ENCODE measurements at places on chromosomes 2 and 18.

DNA sequence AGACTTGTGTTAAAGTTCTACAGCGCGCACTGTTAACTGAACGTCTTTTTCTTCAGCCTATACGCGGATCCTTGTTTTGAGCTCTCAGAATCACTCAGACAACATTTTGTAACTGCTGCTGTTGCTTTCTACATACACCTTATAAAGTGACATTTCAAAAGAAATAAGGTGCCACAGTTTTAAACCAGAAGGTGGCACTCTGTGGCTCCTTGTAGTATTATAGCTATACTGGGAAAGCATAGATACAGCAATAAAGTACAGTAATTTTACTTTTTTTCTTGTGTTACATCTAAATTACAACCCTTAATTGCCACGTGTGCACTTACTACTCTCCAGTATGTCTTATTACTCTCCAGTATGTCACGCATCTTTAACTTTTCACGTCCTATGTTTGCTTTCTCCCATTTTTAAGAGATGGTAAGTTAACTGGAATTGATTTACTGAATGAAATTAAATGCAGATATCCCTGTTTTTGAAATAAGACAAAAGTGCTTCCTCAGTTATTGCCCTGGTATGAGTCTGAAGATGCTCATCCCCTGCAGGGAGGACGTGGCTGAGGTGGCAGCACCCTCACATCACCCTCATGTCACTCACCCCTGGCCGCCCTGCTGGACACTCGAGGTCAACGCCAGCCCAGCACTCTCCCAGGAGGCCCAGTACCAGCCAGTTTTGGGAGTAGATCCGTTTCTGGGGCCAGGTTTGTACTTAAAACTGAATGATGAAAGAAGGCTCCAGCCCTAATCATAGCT lies 37.8 kb downstream of the GORASP2 start:
- no peaks in the 10 kb centered on the region for H3K27me3 ChIP-seq
- H3K27ac ChIP-seq: peak overlapping the region; percentile 70
- H3K36me3 ChIP-seq: peaks cover 3% of the 10 kb centered on the region
- H3K4me3 ChIP-seq: no peak overlapping the region
- peaks cover 2% of the 10 kb centered on the region for H3K4me1 ChIP-seq

- no peak overlapping the region for H3K4me3 ChIP-seq
- H3K27me3 ChIP-seq: peaks cover 33% of the 10 kb centered on the region
- no peak for DNase-seq
- no peaks in the 10 kb centered on the region for H3K36me3 ChIP-seq
- no peak overlapping the region for H3K27ac ChIP-seq
These were observed 61.9 kb downstream of the KLHL29 start for GRCh38 chr2:23446916-23447315.

DNA sequence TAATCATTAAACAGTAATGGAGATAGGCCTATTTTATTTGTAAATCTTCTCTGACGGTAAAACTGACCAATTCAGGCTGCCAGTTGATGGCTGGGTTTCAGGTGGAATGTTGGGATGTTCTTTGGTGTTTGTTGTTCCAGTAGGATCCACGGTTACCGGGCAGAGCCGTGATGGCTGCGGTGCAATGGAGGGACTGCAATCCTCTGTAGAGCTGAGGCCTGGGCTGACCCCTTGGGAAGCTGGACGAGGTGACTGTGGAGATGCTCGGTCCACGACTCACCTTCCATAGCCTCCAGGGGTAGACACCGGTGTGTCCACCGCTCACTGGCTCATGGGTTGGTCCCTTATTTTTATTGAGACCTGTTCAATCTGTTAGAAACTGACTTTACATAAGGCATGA lies 42.5 kb downstream of the ZNF519 start:
- H3K27me3 ChIP-seq: peaks cover 5% of the 10 kb centered on the region
- peaks cover 3% of the 10 kb centered on the region for H3K4me1 ChIP-seq
- no peaks in the 10 kb centered on the region for H3K36me3 ChIP-seq
- H3K4me3 ChIP-seq: no peak overlapping the region
- H3K27ac ChIP-seq: no peak overlapping the region
- no peak for DNase-seq

DNA sequence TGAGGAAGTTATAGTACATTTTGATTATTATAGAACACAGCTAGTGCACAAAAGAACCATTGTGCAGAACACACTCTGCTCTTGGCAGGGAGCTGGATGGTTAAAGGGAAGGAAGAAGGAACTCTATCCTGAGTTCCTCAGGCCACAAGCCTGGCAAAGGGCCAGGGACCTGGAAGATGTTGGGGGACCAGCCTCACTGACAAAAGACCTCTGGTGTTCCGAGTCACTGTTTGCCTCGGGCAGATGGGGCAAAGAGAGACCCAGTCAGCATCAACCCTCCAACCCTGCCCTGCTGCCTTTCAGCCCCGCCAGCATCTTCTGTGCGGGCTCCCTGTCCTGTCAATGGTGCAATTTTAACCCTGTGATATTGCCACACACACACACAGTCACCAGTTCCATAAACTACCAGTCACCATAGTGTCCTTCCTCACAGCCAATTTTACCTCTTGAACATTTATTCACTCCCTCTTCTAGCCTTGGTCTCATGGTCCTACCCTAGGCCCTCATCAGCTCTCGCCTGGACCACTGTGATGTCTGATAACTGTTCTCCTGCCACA lies 21.9 kb downstream of the NEMP2 start:
- H3K4me3 ChIP-seq: no peak overlapping the region
- no peaks in the 10 kb centered on the region for H3K36me3 ChIP-seq
- DNase-seq: no peak
- H3K4me1 ChIP-seq: peaks cover 11% of the 10 kb centered on the region

DNA sequence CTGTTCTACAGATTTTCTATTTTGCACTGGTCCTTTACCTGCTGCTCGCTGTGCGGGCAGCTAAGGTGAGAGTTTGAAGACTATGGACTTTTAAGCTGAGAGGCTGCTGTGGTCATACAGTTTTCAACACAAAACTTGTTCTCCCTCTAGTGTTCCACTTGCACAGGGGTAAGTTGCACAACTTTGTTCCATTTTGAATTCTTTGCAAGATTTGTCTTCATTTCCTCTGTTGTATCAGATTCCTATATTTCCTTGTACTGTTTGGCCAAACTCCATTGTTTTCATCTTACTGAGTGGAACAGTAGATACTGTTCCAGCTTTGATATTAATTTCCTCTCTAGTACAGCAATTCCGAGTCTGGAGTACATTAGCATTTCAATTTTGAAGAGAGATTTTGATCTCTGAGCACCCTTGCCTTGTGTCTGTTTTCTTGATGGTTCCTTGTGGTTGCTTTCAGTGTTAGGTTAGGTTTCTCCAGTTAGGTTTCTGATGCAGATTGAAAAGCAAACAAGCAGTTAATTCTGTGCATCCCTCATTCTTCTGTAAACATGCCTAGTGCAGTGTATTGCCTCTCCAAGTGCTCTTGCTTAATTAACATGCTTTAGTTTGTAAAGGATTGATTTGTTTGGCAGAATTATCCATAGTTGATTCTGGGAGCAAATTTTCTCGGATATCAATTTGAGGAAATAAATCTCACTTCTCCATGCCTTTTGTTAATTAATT lies 188.8 kb downstream of the PTPRM start:
- no peaks in the 10 kb centered on the region for H3K4me1 ChIP-seq
- no peak for DNase-seq
- no peak overlapping the region for H3K4me3 ChIP-seq
- H3K27me3 ChIP-seq: no peaks in the 10 kb centered on the region
- no peaks in the 10 kb centered on the region for H3K36me3 ChIP-seq
- H3K27ac ChIP-seq: no peak overlapping the region

GRCh38 chr2:80531319-80531718 lies 226.8 kb upstream of the LRRTM1 start:
- no peaks in the 10 kb centered on the region for H3K27me3 ChIP-seq
- H3K36me3 ChIP-seq: no peaks in the 10 kb centered on the region
- H3K4me3 ChIP-seq: no peak overlapping the region
- H3K4me1 ChIP-seq: no peaks in the 10 kb centered on the region
- H3K27ac ChIP-seq: no peak overlapping the region
- no peak for DNase-seq

DNA sequence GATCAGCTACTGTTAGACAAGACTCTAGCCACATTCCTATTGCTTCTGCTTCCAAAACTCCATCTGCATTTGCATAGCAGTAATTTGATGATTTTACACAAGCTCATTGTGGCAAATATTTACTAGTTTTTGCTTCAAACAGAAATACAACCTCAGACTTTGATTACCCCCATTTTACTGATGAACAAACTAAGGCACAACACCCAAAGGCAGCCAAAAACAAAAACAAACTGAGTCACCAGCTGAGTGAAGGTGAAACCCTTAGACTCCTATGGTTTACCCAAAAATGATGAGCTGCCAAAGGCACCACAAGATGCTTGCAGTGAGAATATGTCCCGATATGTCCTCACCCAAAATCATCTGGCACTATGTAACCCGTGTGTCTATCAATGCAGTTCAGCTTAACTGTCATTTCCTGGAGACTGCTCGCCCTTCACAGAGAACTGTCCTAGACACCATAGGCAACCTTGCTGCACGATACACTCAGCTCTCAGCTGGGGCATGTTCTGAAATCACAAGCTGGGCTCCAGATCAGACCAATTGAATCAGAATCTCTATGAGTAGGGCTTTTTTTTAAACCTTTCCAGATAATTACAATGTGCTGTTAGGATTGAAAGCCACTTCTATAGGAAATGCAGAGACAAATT lies 4.1 kb upstream of the EVA1A start:
- DNase-seq: no peak
- peaks cover 9% of the 10 kb centered on the region for H3K36me3 ChIP-seq
- H3K4me1 ChIP-seq: peaks cover 12% of the 10 kb centered on the region
- H3K4me3 ChIP-seq: no peak overlapping the region
- H3K27ac ChIP-seq: no peak overlapping the region

DNA sequence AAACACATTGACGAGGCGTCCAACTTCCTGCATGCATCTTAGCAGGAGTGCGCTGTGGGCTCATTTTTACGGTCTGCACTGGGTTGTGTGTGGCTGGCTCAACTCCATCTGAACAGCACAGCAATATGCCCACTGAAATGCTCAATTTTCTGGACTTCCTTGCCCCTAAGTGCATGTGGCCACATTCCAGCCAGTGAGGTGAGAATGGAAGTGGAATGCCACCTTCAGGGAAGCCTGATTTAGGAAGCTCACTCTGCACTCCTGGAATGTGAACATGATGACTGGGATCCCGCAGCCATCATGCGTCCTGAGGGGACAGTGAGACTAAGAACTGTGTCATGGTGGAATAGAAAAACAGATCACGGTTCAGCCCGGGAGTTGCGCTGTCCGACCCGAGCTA lies 76.2 kb downstream of the PSMG2 start:
- no peak overlapping the region for H3K27ac ChIP-seq
- H3K4me1 ChIP-seq: peaks cover 9% of the 10 kb centered on the region
- DNase-seq: no peak
- peak overlapping the region; percentile 19 for H3K4me3 ChIP-seq
- peaks cover 2% of the 10 kb centered on the region for H3K36me3 ChIP-seq

DNA sequence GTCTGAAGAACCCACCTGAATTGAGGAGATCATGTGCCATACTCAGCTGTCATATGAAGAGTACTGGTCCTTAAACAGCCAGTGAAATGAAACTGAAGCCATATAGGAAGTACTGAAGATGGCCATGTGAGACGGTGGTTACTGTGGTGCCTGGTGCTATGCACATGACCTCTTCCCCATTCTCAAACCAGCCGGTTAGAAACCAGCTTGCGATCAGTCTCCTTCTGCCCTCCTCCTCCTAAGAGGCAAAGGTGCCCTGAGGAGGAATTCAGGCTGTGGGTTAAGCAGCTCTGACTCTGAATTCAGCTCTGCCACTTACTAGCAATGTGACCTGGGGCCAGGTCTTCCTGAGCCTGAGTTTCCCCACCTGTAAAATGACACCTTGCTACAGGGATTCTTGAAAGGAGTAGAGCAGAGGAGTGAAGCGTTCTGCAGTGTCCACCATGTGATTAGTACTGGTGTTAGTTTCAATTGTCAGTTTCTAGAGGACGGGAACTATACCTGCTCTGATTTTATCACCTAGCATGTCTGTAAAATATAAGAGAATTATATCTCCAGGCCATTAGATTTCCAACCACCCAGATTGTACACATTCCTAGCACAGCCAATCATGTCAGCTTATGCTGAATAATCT lies 5.1 kb downstream of the FECH start:
- H3K4me3 ChIP-seq: no peak overlapping the region
- H3K27me3 ChIP-seq: no peaks in the 10 kb centered on the region
- H3K36me3 ChIP-seq: no peaks in the 10 kb centered on the region
- no peak for DNase-seq

DNA sequence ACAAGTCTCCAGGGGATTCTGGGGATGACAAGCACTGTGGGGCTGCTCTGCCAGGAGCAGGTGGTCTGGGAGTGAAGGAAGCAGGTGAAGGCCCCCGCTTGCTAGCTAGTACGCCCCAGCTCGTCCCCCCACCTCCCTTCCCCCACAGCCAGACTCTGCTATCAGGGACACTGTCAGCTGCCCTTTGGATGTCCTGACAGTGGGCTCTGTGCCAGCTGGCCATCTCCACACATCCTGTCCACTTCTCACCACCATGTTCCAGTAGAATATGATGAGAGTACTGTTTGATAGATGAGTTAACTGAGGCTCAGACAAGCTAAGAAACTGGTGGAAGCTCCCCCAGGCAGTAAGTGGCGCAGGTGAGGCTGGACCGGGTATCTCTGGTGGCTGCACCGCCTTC lies 276.2 kb downstream of the CELF4 start:
- no peak for DNase-seq
- no peak overlapping the region for H3K27ac ChIP-seq
- H3K36me3 ChIP-seq: no peaks in the 10 kb centered on the region
- H3K27me3 ChIP-seq: peaks cover 11% of the 10 kb centered on the region
- no peak overlapping the region for H3K4me3 ChIP-seq
- H3K4me1 ChIP-seq: no peaks in the 10 kb centered on the region

DNA sequence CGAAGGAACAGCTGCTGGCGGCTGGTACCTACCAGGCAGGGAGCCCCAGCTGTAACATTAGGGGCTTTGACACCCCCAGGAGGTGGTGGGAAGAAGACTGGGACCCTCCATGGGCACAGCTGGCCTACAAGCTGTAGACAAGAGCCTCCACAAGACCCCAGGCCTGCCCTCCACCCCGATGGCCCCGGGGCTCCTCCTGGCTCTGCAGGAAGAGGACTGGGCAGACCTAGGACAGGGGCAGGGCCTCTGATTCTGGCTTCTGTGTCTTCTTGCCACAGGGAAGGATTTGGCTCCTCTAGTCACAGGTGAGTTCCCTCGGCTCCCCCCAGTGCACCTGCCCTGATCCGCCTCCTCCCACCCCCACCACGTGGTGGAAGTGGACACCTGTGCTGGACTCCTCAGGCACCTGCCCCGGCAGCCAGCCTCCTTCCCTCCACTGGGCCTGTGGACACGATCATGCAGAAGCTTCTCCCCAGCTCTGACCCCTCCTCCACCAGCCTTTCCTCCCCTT lies 53.4 kb upstream of the ODC1 start:
- no peak overlapping the region for H3K4me3 ChIP-seq
- no peak for DNase-seq
- peaks cover 31% of the 10 kb centered on the region for H3K27me3 ChIP-seq
- peaks cover 11% of the 10 kb centered on the region for H3K4me1 ChIP-seq
- H3K27ac ChIP-seq: no peak overlapping the region

- no peak for DNase-seq
- no peak overlapping the region for H3K27ac ChIP-seq
- H3K36me3 ChIP-seq: no peaks in the 10 kb centered on the region
These were observed 402.3 kb downstream of the ERBB4 start for GRCh38 chr2:212136216-212136795.
